Muscle of leg (tissue), 16 donors: ENCODE measurements at places on chromosomes 7 and 10. TPM values are rescaled to one million over a fixed set of nuclear protein-coding genes. Genes with fewer than 3 reads are reported as not detected.

DNA sequence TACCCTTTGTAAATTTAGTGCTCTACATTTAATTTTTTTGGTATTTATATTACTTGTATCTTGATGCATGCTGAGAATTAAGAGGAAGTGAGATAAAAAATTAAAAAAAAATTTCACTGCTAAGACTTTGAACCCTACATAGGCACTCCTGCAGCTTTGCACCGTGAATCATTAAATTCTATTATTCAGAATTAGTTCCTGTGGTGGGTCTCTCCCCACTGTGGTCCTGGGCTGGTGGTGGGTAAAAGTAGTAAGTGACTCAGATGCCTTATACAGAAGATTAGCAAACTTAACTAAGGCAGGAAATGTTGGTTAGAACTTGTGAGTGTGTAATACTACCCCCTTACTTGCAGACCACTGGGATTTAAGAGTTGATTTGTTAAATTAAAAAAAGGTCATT is 72.6 kb downstream of the AP3M1 start:
- no peak overlapping the region for H3K27ac ChIP-seq
- H3K27me3 ChIP-seq: no peaks in the 10 kb centered on the region
- no peak overlapping the region for H3K4me3 ChIP-seq
- H3K4me1 ChIP-seq: no peaks in the 10 kb centered on the region

DNA sequence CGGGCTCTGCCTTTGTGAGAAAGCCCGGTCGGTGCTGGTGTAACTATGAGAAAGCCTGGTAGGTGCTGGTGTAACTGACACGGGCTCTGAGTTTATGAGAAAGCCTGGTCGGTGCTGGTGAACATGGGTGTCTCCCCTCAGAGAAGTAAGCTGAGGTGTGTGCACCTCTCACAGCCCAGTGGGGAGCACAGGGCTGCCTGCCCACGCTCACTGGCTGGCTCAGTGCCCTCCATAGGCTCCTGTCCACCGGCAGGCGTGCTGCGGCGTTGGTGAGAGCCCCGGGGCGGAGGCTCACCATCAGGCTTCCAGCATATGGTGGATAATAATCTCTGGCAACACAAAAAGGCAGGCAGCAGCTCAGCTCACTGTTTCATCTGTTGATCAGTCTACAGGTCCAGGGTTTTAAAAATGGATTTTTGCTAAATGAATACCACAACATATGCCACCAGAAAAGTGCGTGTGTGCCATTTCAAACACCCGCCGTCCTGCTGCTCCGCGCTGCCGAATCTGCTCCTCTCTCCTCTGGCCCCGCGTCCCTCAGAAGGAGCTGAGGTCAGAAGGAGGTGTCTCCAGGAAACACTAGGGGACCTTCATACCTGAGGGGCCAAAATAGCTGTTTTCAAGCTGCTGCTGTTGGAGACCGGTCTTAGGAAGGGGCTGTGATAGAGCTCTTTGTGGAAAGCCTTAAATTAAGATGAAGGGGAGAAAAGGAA is 365.7 kb downstream of the DNAJB6 start:
- no peaks in the 10 kb centered on the region for H3K36me3 ChIP-seq
- no peak for DNase-seq
- no peak overlapping the region for H3K4me3 ChIP-seq
- H3K4me1 ChIP-seq: no peaks in the 10 kb centered on the region
- H3K27ac ChIP-seq: no peak overlapping the region

DNA sequence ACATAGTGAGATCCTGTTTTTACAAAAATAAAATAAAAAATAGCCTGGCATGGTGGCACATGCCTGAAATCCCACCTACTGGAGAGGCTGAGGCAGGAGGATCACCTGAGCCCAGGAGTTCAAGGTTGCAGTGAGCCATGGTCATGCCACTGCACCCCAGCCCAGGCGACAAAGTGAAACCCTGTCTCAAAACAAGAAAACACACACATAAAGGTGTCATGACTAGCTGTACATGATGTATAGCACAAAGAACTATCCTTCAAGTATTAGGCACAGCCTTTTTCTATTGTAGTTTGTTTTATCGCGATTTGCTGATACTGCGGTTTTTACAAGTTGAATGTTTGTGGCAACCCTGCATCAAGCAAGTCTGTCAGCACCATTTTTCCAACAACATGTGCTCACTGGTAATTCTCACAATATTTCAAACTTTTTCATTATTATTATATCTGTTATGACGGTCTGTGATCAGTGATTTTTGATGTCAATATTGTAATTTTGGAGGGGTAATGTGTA is 11.5 kb upstream of the SNX13 start:
- H3K36me3 ChIP-seq: no peaks in the 10 kb centered on the region
- DNase-seq: no peak
- no peak overlapping the region for H3K4me3 ChIP-seq
- H3K4me1 ChIP-seq: no peaks in the 10 kb centered on the region
- H3K27me3 ChIP-seq: no peaks in the 10 kb centered on the region

GRCh38 chr7:1466524-1467271 is 7.4 kb upstream of the MICALL2 start:
- H3K27ac ChIP-seq: peak overlapping the region; percentile 71
- peaks cover 34% of the 10 kb centered on the region for H3K36me3 ChIP-seq
- H3K4me3 ChIP-seq: no peak overlapping the region

- H3K4me3 ChIP-seq: no peak overlapping the region
- H3K27me3 ChIP-seq: no peaks in the 10 kb centered on the region
- no peaks in the 10 kb centered on the region for H3K36me3 ChIP-seq
- DNase-seq: no peak
Measured at GRCh38 chr7:101468546-101469275, 106.0 kb downstream of the COL26A1 start.

DNA sequence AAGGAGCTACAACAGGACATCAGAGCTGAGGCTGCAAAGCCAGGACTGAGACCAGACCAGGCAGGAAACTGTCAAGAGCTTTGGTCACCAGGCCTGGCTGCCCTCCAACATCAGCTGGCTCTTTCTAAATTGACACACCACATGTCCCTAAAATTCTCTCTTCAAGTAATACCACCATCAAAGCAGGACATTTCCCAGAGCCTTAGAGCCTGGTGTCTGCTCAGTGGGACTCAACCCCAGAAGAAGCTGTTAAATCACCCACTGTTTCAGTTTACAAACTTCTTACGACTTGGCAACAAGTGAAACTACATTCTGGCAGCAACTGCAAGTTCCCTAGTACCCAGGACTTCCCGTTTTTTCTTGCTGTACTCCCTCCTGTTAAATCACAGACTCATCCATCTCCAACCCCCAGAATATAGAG is 3.8 kb upstream of the IL6 start:
- peak; percentile 76 for DNase-seq
- H3K4me1 ChIP-seq: peaks cover 73% of the 10 kb centered on the region
- H3K27me3 ChIP-seq: no peaks in the 10 kb centered on the region
- peak overlapping the region; percentile 59 for H3K27ac ChIP-seq
- H3K36me3 ChIP-seq: no peaks in the 10 kb centered on the region
- H3K4me3 ChIP-seq: no peak overlapping the region

The BHLHA15 gene
- total RNA-seq: 0.58 TPM

DNA sequence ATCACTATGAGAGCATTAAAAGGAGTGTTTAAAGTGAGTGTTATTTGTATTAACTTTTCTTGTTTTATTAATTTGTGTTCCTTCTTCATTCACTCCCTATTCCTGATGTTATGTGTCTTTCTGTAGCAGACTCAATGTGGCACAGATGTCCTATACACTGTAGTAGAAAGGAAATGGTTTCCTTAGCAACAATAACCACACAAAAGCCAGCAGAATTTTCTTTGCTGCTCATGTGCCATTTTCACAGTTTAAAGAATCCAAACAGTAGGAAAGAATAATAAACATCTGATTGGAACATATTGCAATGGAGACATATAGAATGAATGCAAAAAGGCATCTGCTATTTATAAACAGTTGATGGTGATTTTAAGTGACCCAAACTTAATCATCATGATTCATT is 763.6 kb downstream of the PHTF2 start:
- no peak overlapping the region for H3K27ac ChIP-seq
- H3K4me1 ChIP-seq: no peaks in the 10 kb centered on the region
- H3K4me3 ChIP-seq: no peak overlapping the region
- H3K27me3 ChIP-seq: no peaks in the 10 kb centered on the region
- DNase-seq: peak; percentile 6

DNA sequence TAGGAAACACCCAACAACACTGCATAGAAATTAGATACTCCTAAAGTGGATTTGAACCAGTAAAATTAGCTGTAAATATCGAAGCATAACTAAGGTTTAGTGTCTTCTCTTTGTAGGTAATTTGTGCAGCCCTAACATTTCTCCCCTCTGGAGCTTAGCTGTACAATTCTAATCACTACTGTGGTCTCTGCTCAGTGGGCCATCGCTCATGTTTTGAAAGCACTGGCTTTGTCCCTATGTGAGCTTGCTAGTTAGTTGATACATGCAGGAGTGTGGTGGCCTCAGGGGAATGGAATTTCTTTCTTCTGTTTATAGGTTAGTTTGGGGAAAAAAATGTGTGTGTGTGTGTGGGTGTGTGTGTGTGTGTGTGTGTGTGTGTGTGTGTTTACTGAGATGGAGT is 373.1 kb downstream of the DPP6 start:
- H3K27ac ChIP-seq: no peak overlapping the region
- no peak overlapping the region for H3K4me3 ChIP-seq
- H3K4me1 ChIP-seq: peaks cover 5% of the 10 kb centered on the region
- DNase-seq: no peak
- no peaks in the 10 kb centered on the region for H3K27me3 ChIP-seq

- DNase-seq: no peak
- no peaks in the 10 kb centered on the region for H3K4me1 ChIP-seq
- no peaks in the 10 kb centered on the region for H3K27me3 ChIP-seq
Measured at GRCh38 chr7:112987171-112987570, 99.5 kb downstream of the GPR85 start.

The RHOBTB1 gene
- total RNA-seq: 31.9 TPM

GRCh38 chr7:47190462-47190861 is 391.4 kb downstream of the TNS3 start:
- H3K4me1 ChIP-seq: peaks cover 28% of the 10 kb centered on the region
- no peaks in the 10 kb centered on the region for H3K27me3 ChIP-seq
- DNase-seq: no peak

DNA sequence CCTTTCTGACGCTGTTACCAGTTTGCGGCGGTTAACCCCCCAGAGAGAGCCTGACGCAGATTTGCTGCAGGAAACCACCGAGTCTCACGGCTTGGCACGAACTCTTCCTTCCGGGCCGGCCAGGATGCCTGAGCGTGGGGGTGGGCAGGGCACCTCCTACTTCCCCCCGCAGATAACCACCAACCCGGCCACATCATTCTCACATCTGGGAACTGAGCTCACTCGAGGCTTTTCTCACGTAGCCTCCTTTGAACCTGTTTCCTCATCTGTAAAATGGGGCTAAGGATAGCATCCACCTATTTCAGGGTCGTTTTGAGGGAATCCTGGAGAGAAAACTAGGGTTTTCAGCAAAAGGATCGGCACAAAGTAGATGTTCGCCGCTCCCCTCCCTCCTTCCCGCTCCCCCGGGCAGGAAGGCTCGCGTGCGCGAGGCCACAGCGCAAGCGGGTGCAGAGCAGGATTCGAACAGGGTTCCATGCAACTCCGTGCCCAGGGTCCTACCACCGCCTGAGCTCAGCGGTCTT is 23.6 kb downstream of the DDIT4 start:
- DNase-seq: peak; percentile 89
- H3K4me1 ChIP-seq: peaks cover 18% of the 10 kb centered on the region
- H3K27me3 ChIP-seq: no peaks in the 10 kb centered on the region
- H3K27ac ChIP-seq: peak overlapping the region; percentile 85
- H3K4me3 ChIP-seq: peak overlapping the region; percentile 78

DNA sequence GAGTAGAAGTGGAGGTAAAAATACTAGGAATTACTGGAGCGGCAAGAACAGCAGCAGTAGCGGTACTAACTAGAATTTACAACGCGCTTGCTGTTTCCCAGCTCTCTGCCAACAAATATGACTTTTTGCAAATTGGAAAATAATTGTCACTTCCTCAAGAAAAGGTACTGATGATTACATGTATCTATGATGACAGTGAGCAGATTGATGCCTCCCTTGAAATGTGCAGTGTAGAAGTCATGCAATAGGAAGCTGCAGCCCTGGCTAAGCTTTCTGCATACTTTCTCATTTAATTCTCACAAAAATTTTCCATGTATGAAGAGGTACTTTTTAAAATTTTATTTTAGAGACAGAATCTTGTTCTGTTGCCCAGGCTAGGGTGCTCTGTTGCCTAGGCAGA is 49.9 kb downstream of the ANK3 start:
- H3K27me3 ChIP-seq: no peaks in the 10 kb centered on the region
- no peak overlapping the region for H3K4me3 ChIP-seq
- H3K4me1 ChIP-seq: no peaks in the 10 kb centered on the region
- H3K27ac ChIP-seq: no peak overlapping the region
- no peaks in the 10 kb centered on the region for H3K36me3 ChIP-seq
